ENCODE measurements at places on chromosomes 12 and 14.

DNA sequence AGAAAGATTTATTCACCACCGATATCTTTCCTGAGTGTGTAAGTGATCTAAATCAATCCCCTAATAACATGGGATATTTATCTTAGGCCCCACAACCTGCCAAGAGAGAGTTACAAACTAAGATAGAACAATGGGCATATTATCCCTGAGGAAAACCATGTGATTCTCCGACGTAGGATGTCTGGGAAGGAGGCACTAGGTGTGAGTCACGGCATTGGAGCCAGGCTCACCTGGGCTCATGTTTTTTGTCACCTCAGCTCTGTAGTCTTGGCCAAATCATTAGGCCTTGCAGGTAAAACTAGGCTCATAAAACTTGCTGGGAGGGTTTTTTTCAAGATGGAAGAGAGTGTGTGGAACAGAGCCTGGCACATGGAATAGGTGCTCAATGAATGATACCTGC lies 129.7 kb upstream of the PLEKHG7 start:
- DNase-seq, result no peak

DNA sequence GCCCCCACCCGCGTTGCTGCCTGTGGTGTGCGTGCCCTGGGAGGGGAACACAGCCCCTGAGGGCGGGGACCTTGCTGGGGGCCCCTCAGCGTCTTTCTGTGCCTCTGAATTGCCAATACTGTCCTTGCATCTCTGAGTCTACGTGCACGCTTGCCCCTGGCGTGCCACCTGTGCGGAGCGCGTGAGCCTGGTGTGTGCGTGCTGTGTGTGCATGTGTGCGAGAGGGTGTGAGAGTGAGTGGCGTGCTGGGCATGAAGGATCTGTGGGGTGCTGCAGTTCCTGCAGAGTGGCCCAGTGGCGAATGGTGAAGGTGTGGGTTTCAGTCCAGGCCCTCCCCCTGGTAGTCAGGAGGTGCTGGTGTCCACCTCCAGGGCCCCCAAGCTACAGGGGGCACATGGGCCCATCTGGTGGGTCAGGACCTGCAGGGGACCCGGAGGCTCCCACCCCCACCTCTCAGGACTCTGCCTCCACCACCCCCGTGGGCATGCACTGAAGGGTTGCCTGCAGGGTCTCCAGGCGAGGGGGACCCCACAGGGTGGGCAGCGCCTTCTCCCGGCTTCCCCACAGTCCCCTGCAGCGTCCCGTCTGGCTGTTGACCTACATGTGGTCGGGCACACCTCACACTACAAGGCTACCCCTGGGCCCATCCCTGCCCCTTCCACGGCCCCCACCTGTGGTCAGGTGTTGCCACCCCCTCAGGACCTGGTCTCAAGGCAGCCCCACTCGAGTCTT lies 21.0 kb downstream of the FBRSL1 start:
- DNase-seq, result no peak

DNA sequence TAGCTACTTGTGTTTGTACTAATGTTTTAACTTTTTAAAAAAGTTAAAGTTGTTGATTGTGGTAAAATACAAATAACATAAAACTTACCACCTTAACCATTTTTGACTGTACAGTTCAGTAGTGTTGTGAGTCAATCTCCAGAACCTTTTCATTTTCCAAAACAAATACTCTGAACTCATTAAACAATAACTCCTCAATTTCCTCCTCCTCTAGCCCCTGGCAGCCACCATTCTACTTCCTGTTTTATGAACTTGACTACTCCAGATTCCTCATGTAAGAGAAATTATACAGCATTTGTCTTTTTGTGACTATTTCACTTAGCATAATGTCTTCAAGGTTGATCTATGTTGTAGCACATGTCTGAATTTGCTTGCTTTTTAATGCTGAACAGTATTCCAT lies 299.1 kb upstream of the AMIGO2 start:
- DNase-seq, result no peak

- DNase-seq, result no peak
These were observed 56.7 kb downstream of the C14orf132 start for GRCh38 chr14:96095581-96096476.

DNA sequence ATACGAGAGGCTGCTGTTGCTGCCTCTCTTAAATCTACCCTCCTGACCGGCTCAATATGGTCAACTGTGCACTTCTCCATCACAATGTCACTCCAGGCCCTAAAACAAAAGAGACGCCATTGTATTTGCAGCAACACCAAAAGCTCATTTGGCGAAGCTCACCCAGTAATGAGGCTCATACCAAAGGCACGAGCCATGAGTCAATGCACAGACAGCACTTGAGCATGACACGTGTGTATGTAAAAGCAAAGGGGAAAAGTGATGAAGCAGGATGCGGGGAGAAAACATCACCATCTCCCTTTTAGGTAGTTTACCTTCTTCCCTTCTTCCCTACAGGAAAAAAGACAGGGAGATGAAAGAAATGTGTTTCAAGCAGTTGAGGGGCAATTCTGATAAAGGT lies 150.3 kb downstream of the FOXN3 start:
- no peak for DNase-seq

GRCh38 chr14:76784881-76785280 lies 23.6 kb downstream of the VASH1 start:
- DNase-seq, result peak; percentile 51

- DNase-seq, result peak; percentile 63
These were observed 147.2 kb upstream of the DYRK2 start for GRCh38 chr12:67501362-67501761.

DNA sequence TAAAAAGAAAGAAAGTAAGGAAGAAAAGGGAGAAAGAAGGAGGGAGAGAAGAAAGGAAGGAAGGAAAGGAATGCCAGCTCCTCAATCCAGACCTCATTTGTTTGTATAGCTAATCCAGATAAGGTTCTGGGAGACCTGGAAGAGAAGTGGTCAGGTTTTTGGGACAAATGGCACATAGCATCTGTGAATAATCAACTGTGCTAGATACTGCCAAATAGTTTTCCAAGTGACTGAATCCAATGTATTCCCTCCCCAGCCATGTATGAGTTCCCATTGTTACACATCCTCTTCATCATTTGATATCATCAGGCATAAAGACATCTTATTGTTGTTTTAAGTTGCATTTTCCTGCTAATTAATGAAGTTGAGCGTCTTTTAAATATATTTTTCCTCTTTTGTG lies 18.6 kb upstream of the PTGR2 start:
- DNase-seq, result no peak
